Activated CD4-positive, alpha-beta T cell treated with anti-CD3 and anti-CD28 coated beads, Interleukin-2, amount 50 U/mL, for 24 hours (primary cell): ENCODE measurements at places on chromosomes 11 and 22.

- no peak for DNase-seq
Measured at GRCh38 chr11:120499088-120499487, 12.5 kb upstream of the GRIK4 start.

DNA sequence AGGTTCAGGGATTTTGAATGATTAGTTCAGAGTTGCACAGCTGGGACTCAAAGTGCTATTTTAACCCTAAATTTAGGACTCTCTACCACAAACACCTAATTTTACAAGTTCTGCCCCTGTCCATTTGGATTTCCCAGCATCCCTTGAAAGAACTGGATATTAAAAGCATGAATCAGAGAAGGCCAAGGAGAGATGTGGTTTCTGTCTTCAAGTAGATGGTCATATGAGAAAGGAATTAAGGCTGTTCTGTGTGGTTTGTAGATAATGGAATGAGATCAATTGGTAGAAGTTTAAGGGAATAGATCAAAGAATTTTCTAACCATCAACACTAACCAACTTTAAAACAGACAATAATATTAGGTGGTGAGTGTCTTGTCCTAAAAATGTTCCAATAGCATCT is 106.4 kb upstream of the TENM4 start:
- DNase-seq: no peak

GRCh38 chr11:117037975-117038350 is 60.3 kb downstream of the SIK3 start:
- no peak for DNase-seq

DNA sequence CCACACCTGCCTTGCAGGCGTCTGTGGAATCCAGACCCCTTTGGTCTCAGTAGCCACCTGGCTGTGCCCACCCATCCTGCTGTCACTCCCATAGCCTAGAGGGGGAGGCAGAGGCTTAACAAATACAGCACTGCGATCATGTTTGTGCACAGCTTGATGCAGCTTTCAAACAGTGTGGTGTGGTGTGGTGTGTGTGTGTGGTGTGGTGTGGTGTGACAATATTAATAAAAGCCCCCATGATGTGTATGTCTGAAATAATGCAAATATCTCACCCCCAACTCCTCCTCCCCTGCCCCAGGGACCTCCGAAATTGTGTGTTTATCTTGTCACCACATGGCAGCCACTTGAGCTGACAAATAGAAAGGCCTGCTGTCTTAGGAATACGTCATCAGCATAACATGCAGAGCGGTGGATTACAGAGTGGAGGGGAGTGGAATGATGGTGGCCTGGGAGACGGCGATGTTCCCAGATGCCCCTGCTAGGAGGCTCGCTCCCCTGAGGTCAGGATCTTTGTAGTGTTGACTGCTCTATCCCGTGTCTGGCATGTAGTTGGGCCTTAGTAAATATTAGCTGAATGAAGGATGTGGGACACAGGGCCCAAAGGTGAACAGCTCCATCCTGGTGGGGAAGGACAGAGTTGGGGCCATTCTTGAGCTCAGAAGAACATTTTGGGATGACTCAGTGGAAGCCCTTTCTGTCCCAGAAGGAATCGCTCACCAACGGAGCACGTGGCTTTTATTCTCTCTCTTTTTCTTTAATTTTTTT is 2.8 kb downstream of the PDXP start:
- no peak for DNase-seq

- DNase-seq: no peak
Measured at GRCh38 chr11:112118176-112118575, 31.5 kb downstream of the SDHD start.

- DNase-seq: no peak
Measured at GRCh38 chr22:20779818-20780158, 5.9 kb downstream of the SERPIND1 start.
